ENCODE measurements at places on chromosomes 6 and 20.

GRCh38 chr6:45715508-45715803 lies 300.2 kb downstream of the CLIC5 start:
- DNase-seq = no peak

GRCh38 chr20:371755-372542 lies 8.6 kb upstream of the TRIB3 start:
- DNase-seq = no peak

- no peak for DNase-seq
These were observed 40.8 kb downstream of the PKIB start for GRCh38 chr6:122651031-122651430.

DNA sequence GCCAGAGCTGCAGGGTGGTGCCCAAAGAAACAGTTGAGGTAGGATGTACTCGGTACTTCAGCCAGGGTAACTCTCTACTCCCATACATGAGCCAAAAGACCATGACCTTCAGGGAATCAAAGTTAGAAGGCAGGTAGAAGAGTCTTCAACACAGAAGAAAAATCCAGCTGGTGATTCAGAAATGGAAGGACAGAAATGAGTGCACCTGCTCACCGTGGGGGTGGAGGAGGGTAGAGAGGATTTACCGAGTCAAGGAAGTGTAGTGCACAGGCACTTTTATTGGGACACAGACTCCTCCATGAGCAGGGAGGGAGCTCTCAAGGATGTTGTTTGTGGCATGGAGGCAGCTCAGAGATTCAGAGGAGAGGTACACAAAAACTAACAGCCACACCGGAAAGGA lies 330.3 kb upstream of the PRDM1 start:
- no peak for DNase-seq

DNA sequence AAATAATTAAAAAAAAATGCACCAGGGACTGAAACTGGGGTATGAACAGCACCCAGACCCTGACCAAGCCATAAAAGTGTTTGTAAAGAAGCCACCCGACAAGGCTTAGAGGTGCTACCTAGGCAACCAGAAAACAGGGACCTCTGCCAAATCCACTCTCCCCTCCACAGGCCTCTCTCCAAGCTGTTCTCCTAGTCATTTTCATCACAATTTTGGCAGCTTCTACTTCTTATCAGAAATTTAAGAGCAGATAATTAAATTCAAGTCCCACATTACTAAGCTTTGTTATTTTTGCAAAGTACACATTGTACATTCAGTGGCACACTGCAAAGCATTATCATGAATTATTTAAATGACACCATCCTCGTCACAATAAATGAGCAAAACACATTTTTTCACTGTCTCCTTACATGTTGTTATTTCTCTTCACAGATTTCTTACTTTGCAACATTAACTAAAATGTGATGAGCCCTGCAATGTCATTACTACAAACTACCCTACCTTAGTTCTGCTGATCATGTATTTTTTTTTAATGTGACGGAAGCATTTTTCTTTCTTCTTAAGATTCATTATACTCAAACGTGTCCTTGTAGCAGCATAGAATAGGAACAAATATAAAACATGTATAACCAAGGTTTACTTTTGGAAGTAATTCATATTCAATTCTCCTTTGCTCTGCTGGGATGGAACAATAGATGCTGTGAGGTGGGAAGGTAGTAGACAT lies 38.1 kb downstream of the ECT2L start:
- no peak for DNase-seq

- DNase-seq = no peak
These were observed 306.7 kb upstream of the TSHZ2 start for GRCh38 chr20:52665441-52665840.

DNA sequence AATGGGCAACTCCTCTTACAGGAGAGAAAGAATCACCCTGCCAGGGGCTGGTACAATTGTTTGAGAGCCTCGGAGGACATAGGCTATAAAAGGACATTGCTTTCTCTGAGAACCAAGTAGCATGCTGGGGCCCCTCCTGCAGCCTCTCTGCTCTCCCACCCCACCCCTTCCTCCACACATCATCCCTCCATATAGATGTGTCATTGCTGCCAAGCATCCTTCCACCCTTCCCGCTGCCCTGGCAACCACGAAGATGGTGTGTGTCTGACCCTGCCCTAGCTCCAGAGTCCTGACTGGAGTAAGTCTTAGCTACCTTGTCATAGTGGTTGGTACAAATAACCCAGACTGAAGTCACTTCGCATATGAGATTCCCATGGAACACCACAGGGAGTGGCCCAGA lies 129.7 kb downstream of the SNX5 start:
- no peak for DNase-seq

Data from SK-N-DZ (cell line).